Activated B cell treated with CpG ODN at 0.5 μM for 24 hours (primary cell): ENCODE measurements at places on chromosomes 4 and X.

DNA sequence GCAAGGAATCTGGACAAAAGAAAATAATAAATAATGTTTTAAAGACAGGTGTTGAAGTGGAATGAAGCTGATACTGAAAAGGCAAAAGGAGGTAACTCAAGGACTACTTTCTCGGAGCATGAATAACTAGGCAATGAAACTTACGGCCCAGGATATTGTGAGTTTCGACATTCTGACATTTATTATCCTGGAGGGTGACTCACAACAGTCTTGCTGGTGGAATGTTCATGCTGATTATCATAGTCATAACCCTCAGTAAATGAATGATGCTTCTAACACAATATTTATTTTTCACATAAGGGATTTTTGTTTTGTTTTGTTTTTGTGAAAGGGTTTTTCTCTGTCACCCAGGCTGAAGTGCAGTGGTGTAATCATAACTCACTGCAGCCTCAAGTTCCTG, 147.0 kb upstream of the HPGD start:
- DNase-seq, result no peak

GRCh38 chrX:47483306-47484268, 565 bp upstream of the ZNF41 start:
- DNase-seq, result no peak

DNA sequence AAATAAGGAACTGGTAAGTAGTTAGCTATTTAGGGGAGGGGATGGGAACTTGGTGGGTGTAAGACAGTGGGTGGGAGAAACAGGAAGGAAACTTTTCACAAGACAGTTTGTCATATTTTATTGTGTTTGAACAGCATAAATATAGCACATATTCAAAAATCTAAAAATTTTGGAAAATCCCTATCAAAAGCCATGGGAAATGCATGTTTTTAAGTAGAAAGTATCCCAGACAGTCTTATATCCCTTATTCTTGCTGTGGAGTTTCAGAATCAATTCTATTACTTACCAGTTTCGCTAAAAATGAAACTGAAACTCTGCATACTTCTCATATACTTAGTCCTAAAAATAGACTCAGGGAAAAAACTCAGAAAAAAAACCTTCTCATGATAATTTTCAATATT, 22.3 kb upstream of the RASGEF1B start:
- DNase-seq, result no peak

DNA sequence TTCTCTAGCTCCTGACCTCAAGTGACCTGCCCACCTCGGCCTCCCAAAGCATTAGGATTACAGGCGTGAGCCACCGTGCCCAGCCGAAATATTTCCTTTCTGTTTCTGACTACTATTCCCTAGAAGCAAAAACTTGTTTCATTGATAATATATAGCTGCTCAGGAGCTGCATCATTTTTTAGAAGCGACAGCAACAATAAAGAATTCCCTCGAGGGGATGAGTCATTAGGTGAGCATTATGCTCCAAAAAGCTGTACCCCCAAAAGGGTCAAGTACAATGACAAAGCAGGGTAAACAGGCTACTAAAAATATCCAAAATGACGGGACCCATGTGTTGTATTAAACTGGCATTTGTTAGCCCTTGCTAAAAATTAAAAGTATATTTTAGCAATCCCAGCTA, 67.0 kb downstream of the RBM47 start:
- no peak for DNase-seq

DNA sequence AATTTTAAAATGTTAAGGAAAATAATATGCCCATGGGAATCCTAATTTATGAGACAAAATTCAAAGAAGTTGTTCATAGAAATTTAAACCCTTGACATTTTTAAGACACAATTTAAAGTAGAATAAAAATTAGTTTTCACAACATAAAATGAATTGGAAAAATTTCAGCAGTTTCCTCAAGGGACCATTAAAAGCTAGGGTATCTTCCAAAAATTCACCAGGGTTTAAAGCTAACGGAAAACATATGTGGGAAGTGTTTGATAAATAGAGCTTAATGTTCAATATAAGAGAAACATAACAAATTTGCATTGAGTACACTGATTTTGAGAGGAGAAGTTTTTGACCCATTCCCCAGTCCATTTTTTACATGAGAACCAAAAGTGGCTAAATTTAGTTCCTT, 228.9 kb upstream of the TTC29 start:
- no peak for DNase-seq
